ENCODE measurements at places on chromosomes 6 and 20. TPM values are rescaled to one million over a fixed set of nuclear protein-coding genes. Genes with fewer than 3 reads are reported as not detected.

The FAM162B gene
- not detected for total RNA-seq

The COL21A1 gene
- not detected for total RNA-seq

The CST7 gene
- 37.8 TPM for total RNA-seq

The SLC9A8 gene
- total RNA-seq: 11.4 TPM

The SYNDIG1 gene
- not detected for total RNA-seq

The TFAP2D gene
- total RNA-seq: not detected

DNA sequence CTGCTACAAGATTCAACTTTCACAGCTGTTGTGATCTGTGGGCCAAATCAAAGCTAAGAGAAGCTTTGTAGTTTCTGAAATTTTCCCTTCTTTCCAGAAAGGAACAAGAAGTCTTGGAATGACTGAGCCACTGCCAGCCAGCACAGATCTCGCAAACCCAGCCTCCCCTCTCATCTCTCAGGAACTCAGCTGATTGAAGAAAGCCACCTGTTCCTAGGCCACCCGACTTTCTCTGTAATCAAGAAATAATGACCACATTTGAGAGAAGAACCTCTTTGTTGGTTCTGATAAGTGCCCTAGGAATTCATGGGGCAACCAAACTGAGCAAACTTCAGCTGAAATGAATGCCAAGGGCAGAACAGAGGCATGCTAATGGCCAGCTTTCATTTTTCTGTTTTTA is 61.7 kb downstream of the HDGFL1 start:
- no peak for DNase-seq

- DNase-seq: no peak
These were observed 6.9 kb upstream of the CST11 start for GRCh38 chr20:23459461-23460150.

DNA sequence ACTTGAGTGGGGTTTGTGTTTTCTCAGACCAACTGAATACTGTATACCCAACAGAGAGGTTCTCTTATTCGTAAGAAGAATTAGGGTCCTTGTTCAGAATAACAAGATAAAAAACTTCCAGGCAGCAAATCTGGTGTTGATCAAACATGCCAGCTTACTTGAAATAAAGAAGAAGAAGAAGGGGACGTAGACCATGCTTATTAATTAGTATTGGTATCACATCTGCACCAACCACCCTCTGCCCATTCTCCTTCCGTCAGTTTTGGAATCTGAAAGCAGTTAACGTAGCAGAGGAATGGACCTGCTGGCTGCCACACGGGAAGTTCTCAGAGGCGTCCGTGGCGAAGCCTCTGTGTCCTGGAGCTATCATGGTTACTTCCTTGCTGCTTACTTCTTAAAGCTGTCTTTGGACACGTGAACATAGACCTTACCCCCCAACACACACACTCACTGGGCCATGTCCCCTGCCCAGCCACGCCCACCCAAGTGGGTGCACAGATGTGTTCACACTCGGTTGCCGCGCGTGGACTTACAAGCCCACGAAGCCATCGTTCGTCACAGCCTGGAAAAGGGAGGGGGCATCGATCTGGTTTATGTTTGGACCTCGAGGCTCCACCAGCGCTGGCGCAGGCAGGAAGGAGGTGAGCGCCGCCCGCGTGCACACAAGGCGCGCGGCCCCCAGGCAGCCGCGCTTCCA is 4.1 kb upstream of the DLL1 start:
- no peak for DNase-seq

DNA sequence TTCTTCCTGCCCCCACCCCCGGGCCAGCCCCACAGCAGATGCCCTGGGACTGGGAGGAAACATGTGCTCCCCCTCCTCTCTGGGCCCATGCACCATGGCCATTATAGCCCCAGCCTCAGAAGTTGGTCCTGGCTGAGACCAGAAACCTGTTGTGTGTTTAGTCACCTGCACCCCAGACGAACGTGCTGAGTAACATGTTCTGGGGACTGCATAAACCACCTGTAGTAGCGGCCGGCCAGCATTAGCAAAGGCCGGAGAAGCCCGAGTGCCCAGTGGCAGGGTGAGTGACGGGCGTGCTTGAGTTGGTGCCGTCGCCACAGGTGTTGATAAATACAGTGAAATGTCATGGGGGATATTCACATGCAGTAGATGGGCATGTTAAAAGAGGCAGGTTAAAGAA is 73.9 kb downstream of the TCP11 start:
- DNase-seq: no peak

- DNase-seq: no peak
These were observed 69.0 kb upstream of the TENT5A start for GRCh38 chr6:81821449-81821848.

- no peak for DNase-seq
These were observed 64.0 kb downstream of the B4GALT5 start for GRCh38 chr20:49649672-49650071.

GRCh38 chr6:142966294-142966693 is 21.3 kb upstream of the HIVEP2 start:
- no peak for DNase-seq

DNA sequence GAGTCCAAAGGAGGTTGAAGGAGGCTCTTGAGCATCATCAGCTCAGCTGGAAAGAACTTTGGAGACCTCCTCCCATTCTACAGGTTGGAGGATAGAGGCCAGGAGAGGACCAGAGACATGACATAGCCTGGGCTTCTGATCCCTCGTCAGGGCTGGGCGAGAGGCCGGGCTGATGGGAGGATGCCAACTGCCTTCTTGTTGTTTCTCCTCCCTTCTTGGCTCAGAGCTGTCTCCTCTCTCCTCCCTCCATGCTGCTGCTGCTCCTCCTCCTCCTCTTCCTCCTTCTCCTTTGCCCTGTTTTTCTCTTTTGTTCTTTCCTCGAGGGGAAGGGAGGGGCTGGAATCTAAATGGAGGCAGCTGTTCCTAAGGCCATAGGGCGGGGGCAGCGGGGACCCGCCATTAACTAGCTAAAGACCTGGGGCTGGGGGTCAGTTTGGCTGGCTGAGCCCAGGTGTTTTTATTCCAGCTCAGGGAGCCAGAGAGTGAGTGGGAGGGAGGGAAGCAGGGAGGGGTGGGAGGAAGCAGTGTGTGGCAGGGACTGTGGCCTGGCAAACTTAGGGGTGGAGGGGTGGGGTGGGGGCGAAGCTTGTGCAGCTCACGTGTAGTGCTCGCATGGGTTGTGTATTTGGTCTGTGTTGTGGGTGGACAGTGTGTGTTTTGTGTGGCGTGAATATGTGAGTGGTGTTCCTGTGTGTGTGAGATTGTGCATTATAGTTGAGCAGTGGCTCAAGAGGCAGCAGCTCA is 84.8 kb downstream of the CD40 start:
- DNase-seq: no peak

GRCh38 chr6:22108199-22108598 is 188.6 kb downstream of the PRL start:
- DNase-seq: no peak

DNA sequence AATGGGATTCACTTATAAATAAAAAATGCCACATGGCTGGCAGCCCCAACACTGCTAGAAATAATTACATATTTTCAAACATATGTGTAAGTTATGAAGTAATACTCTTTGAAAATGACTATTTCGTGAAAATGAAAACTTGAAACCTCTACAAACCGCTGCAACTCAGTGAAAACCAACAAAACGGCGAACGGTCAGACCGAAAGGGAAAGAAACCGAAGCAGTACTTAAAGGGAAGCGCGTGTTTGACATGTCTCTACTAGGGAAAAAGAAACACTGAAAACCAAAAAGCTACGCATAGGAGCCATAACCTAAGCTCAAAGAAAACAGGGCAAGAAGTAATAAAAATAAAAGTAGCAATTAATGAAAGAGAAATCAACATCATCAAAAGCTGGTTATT is 121.0 kb upstream of the GGTLC1 start:
- DNase-seq: no peak

DNA sequence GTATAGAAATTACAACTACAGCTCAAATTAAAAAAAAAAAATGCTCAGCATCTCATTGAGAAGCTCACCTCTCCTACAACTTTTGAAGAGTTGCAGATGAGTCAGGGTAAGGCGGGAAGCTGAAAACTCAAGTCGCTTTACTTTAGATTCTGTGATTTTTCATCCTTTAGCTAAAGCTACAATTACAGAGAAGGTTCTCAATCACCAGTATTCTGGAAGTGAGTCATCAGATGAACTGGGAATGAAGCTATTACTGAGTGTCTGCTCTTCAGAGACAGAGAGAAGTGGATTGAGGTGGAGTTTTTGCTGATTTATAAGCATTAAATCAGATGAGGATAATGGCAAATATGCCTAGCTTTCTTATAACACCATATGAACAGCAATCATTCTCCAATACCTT is 91.9 kb downstream of the TFAP2A start:
- no peak for DNase-seq

DNA sequence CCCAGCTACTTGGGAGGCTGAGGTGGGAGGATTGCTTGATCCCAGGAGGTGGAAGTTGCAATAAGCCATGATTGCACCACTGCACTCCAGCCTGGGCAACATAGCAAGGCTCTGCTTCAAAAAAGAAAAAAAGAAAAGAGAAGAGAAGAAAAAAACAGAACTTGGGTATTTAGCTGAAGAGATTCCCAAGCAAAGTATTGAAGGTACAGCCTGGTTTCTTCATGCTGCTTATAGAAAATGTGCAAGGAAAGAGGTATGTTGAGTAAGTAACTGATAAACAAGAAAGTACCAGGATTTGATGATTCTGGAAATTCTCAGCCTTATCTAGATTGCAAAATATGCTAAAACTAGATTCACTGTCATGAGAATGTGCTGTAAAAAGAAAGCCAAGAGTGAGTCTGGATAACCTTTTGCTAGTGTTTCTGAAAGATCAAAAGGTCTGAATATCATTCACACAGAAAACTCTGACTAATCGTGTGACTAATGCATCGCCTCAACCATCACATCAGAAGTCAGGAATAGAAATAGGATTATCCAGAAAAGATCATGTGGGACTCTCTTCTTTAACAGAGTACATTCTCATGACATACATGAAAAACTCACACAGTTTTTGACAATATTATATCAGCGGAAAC is 32.4 kb upstream of the NOP56 start:
- no peak for DNase-seq

DNA sequence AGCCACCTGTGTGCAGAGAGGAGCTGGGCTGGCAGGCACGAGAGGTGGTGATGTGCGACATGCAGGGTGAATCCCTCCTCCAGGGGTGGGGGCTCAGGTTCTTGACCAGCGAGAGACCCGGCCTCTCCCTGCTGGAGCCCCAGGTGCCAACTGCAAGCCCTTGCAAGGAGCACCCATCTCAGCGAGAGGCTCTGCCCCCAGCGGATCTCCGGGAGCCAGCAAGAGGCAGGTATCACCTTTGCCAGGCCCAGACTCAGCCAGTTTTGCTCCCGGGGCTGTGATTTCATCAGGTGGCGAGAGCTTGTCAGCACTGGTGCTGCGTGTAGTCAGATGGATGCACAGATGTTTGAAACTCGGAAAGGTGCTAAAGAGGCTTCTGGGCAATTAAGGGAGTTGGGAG is 87.7 kb downstream of the TFAP2C start:
- DNase-seq: no peak

DNA sequence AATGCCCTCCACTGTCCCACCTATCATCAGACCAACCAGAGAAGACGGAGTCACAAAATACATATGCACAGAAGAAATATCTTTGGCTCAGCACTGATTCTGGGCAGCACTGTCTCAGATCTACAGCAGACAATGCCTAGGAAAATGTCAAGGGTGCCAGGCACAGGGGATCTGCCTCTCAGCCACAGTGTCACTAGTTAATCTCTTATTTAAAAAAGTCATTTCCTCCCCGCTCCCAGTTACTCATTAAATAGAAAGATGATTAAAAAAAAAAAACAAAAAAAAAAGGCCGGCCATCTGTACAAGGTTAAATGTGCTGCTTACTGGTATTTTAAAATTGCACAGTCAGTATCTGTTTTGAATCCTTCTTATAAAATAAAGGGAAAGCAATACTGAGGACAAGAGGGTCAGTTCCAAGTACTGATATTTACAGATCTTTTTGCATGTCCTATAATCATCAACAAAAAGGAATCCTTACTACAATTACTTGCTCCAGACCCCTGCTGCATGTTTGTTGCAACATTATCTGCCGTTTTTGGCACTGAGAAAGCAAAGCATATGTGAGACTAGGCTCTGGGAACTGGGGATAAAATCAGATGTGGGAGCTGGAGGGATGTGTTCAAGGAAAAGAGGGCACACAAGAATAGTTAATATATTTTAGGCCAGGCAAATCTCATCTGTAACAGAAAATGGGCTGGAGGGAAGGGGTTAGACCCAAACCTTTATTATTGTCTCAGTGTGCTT is 299.3 kb downstream of the KIF16B start:
- no peak for DNase-seq

GRCh38 chr6:113856625-113857555 is at the start of gene MARCKS:
Gene MARCKS (plus strand): TSS chr6:113857345. CDS start chr6:113857746, 401 bp downstream.
- peak; percentile 39 for DNase-seq

DNA sequence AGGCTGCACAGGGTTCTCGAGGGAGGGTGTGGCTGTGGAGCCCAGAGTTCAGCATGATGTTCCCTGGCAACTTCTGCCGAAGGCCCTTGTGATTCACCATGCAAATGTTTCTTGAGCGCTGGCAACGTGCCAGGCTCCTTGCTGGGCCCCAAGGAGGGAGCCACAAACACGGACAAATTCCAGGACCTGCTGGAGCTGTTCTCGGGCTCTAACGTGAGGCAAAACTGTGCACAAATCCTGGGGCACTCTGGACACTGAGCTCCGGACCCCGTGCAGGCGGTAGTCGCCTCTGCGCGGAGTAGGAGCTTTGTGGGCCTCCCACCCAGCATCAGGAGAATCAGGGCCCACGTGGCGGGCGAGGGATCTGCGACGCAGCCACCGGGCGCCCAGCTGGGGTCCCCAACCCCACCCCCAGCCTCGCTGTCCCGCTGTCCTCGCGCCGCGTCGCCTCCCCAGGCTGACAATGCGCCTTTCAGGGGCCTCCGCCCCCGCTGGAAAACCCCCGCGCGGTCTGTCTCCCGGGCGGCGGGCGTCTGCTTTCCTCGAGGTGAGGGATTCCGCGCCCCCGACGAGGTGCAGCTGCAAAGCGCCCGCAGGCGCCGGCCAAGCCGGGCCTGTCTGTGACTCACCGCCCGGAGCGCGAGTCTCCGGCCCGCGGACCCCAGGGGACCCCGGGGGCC is 31.7 kb upstream of the SCUBE3 start:
- DNase-seq: no peak

DNA sequence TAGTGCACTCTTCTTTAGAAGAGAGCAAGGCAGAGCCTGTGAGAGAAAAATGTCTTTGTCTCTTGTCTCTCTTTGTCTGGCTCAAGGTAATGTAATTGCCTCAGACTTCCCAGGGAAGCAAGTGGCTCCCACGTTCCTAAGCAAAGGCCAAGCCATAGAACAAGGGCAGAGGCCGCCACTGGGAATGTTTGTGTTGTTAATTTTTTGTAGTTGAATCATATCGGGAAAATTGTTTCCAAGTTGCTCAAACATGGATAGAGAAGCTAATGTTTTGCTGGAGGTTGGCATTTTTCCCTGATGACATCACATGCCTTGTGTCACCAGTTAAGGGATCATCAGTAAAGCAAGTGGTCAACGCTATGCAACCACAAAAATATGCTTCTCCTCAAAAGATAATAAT is 211.5 kb upstream of the FOXA2 start:
- no peak for DNase-seq

- DNase-seq: no peak
These were observed 62.8 kb downstream of the PHACTR3 start for GRCh38 chr20:59667131-59667530.
